DND-41 (cell line): ENCODE measurements at places on chromosomes 12 and 14.
A peak's percentile ranks its signal among the peaks of the same experiment; 100 is the strongest.

DNA sequence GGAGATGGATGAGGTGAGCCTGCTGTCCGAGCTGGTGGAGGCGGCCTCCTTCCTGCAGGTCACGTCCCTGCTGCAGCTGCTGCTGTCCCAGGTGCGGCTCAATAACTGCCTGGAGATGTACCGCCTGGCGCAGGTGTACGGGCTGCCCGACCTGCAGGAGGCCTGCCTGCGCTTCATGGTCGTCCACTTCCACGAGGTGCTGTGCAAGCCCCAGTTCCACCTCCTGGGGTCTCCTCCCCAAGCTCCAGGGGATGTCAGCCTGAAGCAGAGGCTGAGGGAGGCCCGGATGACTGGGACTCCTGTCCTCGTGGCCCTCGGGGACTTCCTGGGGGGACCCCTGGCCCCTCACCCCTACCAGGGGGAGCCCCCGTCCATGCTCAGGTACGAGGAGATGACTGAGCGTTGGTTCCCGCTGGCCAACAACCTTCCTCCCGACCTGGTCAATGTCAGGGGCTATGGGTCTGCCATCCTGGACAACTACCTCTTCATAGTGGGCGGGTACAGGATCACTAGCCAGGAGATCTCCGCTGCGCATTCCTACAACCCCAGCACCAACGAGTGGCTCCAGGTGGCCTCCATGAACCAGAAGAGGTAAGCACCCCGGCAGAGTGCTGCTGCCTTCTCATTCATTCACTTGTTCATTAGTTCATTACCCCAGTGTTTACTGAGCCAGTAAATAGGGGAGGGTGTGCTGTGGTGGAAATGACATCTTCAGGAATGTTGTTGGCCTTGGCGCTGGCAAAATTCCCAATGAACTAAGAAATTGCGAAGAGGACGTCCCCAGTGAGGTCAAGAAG, 774 bp upstream of the MANSC4 start:
- DNase-seq: peak; percentile 59

- no peak for DNase-seq
These were observed 793.6 kb downstream of the GALC start for GRCh38 chr14:87199381-87199780.

GRCh38 chr12:131755305-131756113, 44.6 kb downstream of the SFSWAP start:
- peak; percentile 46 for DNase-seq

DNA sequence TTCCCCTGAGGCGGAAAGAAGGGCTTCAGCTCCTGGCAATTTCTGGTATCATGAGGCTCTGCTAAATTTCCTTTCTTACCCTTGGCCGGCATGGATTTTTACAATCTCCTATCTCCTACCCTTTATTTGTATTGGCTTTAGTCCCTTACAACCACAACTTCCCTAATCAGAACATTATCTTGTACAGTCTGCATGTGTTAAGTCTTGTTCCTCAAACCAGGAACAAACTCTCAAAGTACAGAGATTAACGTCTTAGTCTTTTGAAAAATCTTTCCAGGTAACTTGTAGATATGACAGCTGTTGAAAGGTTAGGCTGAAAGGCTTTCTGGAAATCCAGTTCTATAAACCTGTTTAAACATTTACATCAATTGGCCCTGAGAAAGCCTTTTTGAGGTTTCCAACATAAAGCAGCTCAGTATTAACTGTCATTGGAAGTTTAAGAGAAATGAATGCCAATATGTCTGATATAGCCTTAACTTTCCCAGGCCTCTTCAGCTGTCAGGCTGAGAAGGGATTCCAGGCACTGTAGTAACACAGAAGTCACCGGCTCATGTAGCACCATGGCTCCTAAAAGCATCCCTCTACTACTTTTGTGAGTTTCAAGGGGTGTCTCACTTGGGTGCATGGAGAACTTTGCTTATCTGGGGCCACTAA, 360.5 kb downstream of the FUT8 start:
- no peak for DNase-seq

DNA sequence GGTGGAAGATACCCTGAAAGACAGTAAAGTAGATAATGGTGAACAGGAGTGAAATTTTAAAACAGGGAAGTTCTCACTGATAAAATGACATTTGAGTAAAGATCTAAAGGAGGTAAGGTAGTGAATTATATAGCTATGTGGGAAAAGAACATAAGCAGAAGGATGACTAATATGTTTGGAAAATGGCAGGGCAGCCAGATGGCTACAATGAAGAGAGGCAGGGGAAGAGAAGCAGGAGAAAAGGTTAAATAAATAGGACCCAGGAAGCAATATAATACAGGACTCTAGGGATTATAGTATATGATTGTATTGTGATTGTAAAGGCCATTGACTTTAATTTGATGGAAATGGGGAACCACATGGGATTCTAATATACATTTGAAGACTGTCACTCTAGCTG, 33.0 kb downstream of the SCFD1 start:
- no peak for DNase-seq

DNA sequence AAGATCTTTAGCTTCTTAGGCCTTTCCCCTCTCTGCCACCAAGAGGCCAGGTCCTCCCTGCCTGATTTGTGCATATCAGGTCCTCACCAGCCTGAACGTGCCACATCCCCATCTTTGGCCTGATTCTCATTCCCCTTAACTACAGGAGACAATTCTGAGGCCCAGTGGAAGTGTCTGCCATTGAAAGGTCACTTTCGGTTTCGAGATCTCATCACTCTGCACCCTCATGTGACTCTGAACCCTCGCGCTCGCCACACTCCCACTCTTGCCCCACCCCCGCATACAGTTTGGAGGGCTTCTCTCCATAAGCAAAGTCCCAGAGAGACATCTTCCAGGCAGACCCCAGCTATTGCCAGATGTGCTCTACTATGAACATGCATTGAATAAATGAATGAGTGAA, 189.0 kb downstream of the NTF3 start:
- no peak for DNase-seq

DNA sequence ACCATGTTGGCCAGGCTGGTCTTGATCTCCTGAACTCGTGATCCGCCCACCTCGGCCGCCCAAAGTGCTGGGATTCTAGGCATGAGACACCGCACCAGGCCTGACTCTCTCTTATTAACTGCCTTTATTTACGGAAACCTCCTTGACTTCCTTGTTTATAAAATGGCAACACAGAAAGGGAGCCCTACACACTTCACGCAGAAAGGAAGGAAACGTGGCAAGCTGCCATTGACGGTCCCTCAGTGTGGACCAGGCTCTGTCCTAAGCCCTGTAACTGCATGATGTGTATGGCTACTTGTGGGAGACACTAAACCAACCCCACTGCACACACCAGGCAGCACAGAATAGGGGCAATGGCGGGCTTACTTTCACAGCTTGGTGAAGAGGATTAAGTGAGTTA, 11.7 kb downstream of the CINP start:
- DNase-seq: no peak

DNA sequence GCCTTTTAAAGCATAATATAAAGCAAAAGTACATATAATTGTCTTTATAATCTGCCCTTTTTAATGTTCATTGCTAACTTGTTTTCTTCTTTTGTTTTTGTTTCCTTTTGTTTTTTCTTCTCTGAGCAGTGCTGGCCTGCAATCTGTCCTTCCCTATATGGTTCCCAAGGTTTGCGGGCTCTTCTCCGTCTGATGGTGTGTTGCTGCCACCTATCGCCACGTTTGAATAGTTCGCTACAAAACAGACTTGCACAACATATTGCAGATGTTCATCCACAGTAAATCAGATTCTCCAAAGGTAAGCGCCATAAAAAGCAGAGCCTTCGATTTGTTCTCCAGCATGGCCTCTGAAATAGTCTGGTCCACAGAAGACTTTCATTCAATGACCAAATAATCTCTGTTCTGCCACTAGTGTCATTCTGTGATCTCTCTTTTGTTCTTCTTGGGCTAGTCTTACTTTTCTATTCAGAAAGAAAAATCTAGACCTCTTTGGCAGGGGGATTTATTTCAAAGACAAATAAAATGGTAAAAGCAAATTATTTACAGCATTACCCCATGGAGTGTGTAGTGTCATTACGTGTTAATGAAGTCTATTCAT, 33.5 kb downstream of the C12orf50 start:
- peak; percentile 49 for DNase-seq

DNA sequence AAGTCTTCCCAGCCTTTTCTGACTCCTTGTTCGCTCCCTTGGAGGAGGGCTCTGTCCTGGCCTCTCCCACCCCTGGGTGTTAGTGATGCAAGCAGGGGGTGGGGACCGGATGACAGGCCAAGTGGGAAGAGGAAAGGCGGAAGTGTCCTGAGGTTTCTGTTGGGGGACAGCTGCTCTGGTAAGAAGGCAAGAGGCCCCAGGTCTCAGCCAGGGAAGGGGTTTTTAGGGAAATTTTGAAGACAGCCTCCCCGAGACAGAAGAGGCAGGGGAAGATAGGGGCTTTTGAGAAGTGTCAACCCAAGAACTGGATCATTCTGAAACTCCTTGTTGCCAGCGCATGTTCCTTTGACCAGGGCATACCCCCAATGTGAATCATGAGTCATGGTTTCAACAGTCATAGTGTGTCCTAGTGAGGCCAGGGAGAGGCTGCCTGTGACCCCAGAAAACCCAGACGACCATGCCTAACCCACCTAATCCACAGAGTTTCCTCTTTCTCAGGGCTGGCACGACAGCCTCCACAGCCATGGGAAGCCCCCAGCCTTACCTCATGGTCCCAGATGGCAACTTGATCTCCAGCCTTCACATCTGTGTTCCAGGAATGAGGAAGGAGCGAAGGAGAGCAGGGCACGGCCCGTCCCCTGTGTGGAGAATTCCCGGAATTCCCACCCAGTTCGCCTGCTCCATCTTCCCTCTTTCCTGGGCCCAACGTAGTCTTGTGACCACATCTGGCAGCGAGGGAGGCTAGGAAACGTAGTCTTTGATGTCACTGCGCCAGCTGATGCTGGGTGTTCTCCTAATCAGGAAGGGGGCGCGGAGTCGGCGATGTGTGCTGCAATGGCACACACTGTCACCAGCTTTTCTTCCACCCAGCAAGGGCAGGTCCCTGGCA, 4.9 kb upstream of the GPR132 start:
- no peak for DNase-seq

GRCh38 chr12:3712209-3712992, 40.5 kb downstream of the CRACR2A start:
- no peak for DNase-seq

DNA sequence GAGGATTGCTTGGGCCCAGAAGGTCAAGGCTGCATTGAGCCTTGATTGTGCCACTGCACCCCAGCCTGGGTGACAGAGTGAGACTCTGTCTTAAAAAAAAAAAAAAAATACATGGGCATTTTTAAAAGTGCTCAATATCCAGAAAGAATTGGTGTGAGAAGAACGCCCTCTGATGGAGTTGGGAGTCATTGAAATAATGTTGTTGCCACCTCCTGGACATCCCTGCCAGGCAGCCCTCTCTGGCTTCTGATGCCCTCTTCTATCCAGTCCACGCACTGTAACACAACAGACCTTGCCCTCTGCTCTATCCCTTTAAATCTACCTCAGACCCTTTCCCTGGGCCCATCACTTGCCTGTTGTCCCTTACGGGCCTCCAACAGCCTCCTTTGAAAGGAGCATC, 4.9 kb downstream of the PTGDR start:
- DNase-seq: peak; percentile 28

DNA sequence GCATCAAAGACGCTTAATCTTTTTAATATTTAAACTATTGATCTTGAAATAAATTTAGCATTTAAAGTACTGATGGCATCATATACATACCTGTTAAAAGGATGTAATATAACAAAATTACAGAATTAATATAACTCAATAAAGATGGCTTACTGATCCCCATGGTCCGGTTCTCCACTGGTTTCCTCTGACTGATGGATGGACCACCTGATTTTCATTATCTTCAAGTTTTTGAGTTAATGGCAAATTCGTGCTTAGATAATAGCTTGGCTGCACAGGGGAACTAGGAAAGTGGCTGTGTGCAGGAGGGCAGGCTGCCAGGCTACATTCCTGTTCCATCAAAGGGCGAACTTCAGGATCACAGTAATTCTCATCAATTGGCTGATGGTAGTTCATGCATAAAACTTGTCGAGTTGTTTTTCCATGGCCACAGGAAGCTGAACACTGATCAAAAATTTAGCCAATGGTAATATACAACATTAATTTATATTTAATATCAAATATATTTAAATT, 123.9 kb downstream of the ADAMTS20 start:
- no peak for DNase-seq

DNA sequence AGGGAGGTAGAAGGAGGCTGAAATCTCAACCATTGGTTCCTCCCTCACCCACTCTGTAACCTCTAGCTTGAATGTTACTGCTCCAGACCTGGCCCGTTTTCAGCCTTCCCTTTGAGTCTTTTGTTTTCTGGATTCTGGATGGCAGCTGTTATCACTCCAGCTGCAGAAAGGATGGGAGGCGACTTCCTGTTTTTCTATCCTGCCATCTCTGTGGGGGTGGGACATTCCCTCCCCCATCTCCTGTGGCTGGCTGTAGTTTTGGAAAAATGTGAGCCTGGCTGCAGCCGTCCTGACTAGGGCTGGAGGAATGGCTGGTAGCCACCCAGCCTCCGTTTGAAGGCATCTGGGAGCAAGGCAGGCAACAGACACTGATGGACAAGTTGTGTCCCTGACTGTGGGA, 2.9 kb upstream of the PPFIBP1 start:
- no peak for DNase-seq

- no peak for DNase-seq
These were observed 193.9 kb downstream of the BCAT1 start for GRCh38 chr12:24754690-24755638.

- DNase-seq: peak; percentile 83
These were observed 532 bp downstream of the FKBP11 start for GRCh38 chr12:48924617-48925303.

- no peak for DNase-seq
These were observed 137.0 kb upstream of the HIF1A start for GRCh38 chr14:61558271-61558670.

GRCh38 chr12:20099395-20100183, 268.7 kb upstream of the PDE3A start:
- no peak for DNase-seq

DNA sequence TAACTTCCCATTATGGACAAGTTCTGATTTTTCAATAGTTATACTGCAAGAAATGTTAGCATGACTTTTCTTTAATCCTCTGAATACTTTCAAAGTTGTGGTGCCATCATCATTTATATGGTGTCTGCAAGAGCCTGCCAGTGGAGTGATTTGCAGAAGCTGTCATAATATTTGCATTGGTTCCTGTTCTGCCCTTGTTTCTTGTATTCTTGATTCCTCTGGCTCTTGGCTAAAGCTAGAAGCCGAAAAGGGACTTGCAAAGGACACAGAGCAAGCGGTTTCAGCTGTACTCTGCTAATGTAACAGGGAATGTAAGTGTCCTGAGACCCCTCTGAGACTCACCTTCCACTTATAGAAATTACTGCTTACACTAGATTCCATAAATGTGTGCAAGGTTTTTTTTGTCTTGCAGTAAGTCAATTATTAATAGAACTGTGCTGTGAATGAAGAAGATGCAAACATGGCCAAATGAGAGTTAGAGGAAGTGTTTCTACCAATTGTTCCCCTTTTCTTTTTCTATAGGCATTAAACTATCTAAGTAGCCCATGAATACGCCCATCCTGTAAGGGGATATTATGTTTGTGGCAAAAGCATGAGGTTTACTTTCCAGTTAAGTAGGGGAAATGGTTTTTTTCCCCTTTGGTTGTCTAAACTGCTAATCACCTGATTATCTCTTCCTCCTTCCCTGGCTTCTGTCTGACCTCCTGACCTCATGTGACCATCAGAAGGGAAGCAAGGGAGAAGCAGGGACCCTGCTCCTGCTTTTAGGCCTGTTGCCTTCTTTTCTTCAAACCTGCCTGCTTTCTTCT, 5.3 kb downstream of the DYRK4 start:
- DNase-seq: no peak

- peak; percentile 52 for DNase-seq
These were observed 36.3 kb upstream of the NPFF start for GRCh38 chr12:53543539-53543938.
